ENCODE measurements at places on chromosomes 11 and 22. TPM values are rescaled to one million over a fixed set of nuclear protein-coding genes. Genes with fewer than 3 reads are reported as not detected.

Gene RIC3
- not detected for polyA plus RNA-seq

Gene MYEOV
- polyA plus RNA-seq: 11.1 TPM

Gene POGLUT3
- polyA plus RNA-seq: 4.4 TPM

Gene P2RX6
- polyA plus RNA-seq: under 0.01 TPM

Gene OR2AT4
- polyA plus RNA-seq: not detected

Gene CAVIN3
- polyA plus RNA-seq: 6.9 TPM

Gene MPPED2
- polyA plus RNA-seq: not detected

Gene PTGDR2
- polyA plus RNA-seq: 0.60 TPM

Gene ARHGAP42
- 16.9 TPM for polyA plus RNA-seq

Gene GGTLC3
- polyA plus RNA-seq: not detected

Gene CFL1
- 1,757 TPM for polyA plus RNA-seq

Gene MOGAT2
- polyA plus RNA-seq: 98.5 TPM

Gene UCP3
- not detected for polyA plus RNA-seq

Gene ASPHD2
- 1.8 TPM for polyA plus RNA-seq

- H3K4me3 ChIP-seq: no peak overlapping the region
- H3K4me1 ChIP-seq: no peaks in the 10 kb centered on the region
- no peaks in the 10 kb centered on the region for H3K27me3 ChIP-seq
- DNase-seq: no peak
- H3K36me3 ChIP-seq: no peaks in the 10 kb centered on the region
Measured at GRCh38 chr11:36264011-36264972, 24.9 kb downstream of the COMMD9 start.

- H3K27ac ChIP-seq: peak overlapping the region; percentile 83
- no peaks in the 10 kb centered on the region for H3K27me3 ChIP-seq
- H3K36me3 ChIP-seq: no peaks in the 10 kb centered on the region
- no peak overlapping the region for H3K4me3 ChIP-seq
- no peak for DNase-seq
Measured at GRCh38 chr22:35972559-35972958, 56.1 kb downstream of the RBFOX2 start.

DNA sequence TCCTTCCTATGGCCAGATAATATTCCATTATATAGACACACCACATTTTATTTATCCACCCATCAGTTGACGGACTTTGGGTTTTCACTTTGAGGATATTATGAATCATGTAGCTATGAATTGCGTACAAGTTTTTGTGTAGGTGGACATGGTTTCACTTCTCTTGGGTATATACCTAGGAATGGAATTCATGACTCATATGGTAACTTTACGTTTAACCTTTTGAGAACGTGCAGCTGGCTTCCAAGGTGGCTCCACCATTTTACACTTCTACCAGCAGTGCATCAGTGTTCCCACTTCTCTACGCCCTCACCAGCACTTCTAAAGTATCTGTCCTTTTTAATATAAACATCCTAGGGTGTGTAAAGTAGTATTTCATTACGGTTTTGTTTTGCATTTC, 112.0 kb downstream of the PLEKHA7 start:
- no peak overlapping the region for H3K4me3 ChIP-seq
- no peaks in the 10 kb centered on the region for H3K4me1 ChIP-seq
- no peak overlapping the region for H3K27ac ChIP-seq
- H3K36me3 ChIP-seq: no peaks in the 10 kb centered on the region
- H3K27me3 ChIP-seq: no peaks in the 10 kb centered on the region

DNA sequence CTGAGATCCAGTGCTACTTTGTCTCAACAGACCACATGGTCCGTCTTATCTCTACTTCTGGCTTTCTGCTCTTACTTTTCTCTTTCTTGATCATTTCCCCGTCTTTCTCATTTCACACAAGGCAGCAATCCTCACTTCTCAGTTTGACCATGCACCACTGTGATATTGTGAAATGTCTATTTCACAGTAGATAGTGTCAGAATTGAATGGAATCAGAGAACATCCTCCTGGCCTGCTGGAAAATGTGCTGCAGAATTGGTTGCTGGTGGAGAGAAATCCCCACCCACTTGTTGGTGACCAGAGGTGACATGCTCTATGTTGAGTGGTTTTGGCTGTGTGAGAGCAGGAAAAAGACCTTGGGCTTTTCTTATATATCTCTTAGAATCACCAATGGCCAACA, 57.8 kb upstream of the RCN1 start:
- no peak for DNase-seq
- H3K27me3 ChIP-seq: no peaks in the 10 kb centered on the region
- no peak overlapping the region for H3K4me3 ChIP-seq
- no peak overlapping the region for H3K27ac ChIP-seq
- no peaks in the 10 kb centered on the region for H3K4me1 ChIP-seq
- H3K36me3 ChIP-seq: no peaks in the 10 kb centered on the region

DNA sequence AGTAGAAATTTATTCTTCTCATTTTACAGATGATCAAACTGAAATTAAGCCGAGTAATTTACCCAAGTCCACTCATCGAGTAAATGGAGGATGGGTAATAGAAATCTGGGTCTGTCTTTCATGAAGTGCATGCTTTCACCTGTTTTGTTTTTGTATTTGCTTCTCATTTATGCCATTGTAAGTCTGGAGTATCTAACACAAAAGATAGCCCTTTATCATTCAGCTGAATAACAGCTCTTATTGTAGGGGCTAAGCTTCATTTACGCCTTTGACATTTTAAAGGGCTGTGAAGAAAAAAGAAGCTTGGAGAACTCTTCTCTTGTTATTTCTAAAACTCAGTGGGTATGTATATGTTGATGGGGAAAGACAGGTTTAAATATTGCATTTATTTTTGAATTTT, 1196.2 kb upstream of the TENM4 start:
- H3K27me3 ChIP-seq: no peaks in the 10 kb centered on the region
- H3K4me3 ChIP-seq: no peak overlapping the region
- no peak overlapping the region for H3K27ac ChIP-seq
- H3K36me3 ChIP-seq: no peaks in the 10 kb centered on the region
- H3K4me1 ChIP-seq: no peaks in the 10 kb centered on the region

DNA sequence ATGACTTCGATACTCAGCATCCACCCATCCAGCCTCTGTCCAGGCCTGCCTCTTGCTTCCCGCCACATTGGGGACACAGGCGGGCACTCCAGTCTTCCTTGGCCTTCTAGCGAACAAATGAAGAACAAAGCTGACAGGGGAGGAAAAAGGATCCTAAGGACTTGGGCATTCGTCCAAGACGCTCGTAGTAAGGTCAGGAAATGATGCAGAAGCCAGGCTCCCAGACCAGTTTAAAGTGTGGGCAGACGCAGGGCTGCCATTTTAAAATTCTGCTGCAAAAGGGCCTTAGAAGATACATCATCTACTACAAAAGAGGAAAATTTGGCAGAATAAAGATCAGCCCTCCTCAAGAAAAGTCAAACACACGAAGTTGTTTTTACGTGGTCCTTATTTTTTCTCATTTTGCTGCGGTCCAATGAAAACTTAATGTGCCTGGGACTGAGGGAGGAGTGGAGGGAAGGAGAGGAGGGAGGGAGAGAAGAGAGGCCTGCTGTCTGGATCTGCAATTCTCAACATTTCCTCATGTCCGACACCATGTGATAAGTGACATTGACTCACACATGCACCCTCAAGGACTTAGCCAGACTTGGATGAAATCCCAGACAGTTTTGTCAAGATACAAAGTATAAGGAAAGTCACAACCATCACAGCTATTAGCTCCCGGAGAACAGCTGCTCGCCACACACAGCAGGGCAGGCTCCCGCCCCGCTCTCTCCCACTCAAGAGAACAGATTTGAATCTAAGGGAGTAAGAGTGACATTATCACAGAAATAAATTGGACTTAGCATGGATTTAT, 5.7 kb downstream of the DNAL4 start:
- H3K4me3 ChIP-seq: no peak overlapping the region
- DNase-seq: peak; percentile 79
- peak overlapping the region; percentile 57 for H3K27ac ChIP-seq
- H3K27me3 ChIP-seq: no peaks in the 10 kb centered on the region

- H3K36me3 ChIP-seq: no peaks in the 10 kb centered on the region
- no peak for DNase-seq
- H3K4me1 ChIP-seq: no peaks in the 10 kb centered on the region
- H3K4me3 ChIP-seq: no peak overlapping the region
- no peak overlapping the region for H3K27ac ChIP-seq
- peaks cover 45% of the 10 kb centered on the region for H3K27me3 ChIP-seq
Measured at GRCh38 chr11:64482588-64482987, 108.4 kb upstream of the SLC22A12 start.

GRCh38 chr11:35794333-35794732, 131.8 kb downstream of the TRIM44 start:
- DNase-seq: no peak
- no peaks in the 10 kb centered on the region for H3K27me3 ChIP-seq
- H3K4me3 ChIP-seq: no peak overlapping the region
- H3K27ac ChIP-seq: no peak overlapping the region
- H3K36me3 ChIP-seq: no peaks in the 10 kb centered on the region
- peaks cover 12% of the 10 kb centered on the region for H3K4me1 ChIP-seq

DNA sequence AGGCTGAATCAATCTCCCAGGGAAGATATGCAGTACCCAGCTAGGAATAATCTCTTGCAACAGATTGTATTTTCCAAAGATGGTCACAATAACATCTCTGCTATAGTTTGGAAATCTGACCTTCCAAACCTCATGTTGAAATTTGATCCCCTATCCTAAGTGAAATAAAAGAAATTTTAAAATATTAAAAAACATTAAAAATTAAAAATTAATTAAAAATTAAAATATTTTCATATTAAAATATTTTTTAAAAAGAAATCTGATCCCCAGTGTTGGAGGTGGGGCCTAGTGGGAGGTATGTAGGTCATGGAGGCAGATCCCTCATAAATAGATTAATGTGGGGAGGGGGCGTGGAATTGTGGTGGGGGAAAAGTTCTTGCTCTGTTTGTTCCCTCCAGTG, 79.7 kb downstream of the FAM168A start:
- no peak for DNase-seq
- H3K27me3 ChIP-seq: no peaks in the 10 kb centered on the region
- no peaks in the 10 kb centered on the region for H3K4me1 ChIP-seq
- no peak overlapping the region for H3K27ac ChIP-seq
- no peaks in the 10 kb centered on the region for H3K36me3 ChIP-seq

DNA sequence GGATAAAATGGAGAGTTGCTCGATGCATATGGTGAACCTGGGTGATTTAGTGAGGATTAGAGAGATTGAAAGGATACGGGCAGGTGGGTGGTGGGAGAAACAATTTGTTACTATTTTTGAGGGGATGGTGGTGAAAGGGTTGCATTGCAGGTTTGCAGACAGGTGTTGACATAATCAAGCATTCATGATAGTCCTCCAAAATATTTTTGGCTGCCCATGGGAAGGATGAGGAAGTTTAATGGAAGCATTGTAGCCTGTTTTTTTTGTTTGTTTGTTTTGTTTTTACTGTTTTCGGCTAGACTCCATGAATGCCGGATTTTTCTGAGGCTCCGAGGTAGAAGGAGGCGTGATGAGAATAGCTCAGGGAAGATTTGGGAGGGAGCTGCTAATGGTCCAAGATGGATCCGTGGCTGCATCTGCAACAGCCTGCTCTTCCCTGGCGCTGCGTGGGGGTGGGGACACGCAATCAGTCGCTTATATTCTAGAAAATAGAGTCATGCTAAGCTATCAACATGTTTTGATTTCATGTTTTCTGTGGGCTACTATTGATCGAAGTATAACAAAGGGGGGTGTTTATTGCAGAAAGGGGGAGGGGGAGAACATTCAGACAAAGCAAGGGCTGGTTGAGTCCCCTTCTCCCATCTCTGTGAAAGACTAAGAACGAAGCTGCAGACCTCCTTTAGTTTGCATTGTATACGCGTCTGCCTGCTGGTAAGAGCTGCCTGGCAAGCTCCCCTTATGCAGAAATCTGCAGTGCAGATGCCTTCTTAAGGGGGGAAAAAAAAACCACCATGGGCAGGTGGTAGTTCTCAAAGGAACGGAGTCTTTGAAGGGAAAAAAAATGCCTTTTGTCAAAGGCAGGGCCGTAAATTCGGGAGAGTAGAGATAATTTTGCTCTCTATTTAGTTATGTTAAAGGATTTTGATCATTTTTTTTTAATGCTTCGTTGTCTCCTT, 1.0 kb downstream of the RTN3 start:
- H3K4me1 ChIP-seq: peaks cover 33% of the 10 kb centered on the region
- H3K27me3 ChIP-seq: no peaks in the 10 kb centered on the region
- peak overlapping the region; percentile 93 for H3K4me3 ChIP-seq

DNA sequence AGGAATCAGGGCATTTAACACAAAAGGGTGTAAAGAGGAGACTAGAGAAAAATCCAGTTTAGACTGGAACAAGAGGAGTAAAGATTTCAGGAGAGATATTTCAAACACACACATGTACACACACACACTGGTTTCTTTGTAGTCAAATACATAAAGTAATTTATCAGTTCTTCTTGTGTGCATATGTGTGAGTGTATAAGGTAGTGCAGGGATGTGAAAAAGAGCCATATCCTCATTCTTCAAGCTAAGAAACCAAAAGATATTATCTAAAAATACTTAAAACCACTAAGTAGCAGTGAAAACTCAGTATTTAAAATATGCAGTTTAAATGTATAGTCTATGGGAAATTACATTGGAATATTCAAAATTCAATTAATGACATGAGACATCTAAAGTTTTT, 52.5 kb upstream of the CARD18 start:
- no peak for DNase-seq
- H3K36me3 ChIP-seq: no peaks in the 10 kb centered on the region
- no peak overlapping the region for H3K4me3 ChIP-seq

DNA sequence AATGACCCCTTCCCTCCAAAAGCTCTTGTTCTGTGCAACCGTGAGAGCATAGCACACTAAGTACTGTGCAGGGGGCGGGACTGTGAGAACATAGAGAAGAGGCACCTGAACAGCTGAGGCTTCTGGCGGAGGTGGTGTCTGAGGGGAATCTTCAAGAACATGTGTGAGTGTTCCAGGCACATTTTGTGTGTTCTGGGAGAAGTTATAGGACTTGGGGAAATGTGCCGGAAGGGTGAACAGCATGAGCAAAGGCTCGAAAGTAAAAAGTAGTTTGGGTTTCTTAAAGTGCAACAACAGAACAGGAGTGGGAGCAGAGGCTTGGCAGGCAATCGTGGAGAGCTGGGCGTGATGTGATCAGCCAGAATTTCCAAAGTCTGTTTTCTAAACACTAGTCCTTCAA, 12.4 kb upstream of the SYN3 start:
- no peak overlapping the region for H3K27ac ChIP-seq
- DNase-seq: no peak
- H3K4me1 ChIP-seq: no peaks in the 10 kb centered on the region
- H3K27me3 ChIP-seq: peaks cover 12% of the 10 kb centered on the region
- H3K4me3 ChIP-seq: no peak overlapping the region
- H3K36me3 ChIP-seq: no peaks in the 10 kb centered on the region

- H3K4me3 ChIP-seq: no peak overlapping the region
- peaks cover 13% of the 10 kb centered on the region for H3K4me1 ChIP-seq
- DNase-seq: no peak
Measured at GRCh38 chr11:7668911-7669310, 4.4 kb downstream of the CYB5R2 start.

- H3K27me3 ChIP-seq: no peaks in the 10 kb centered on the region
- H3K4me1 ChIP-seq: no peaks in the 10 kb centered on the region
- no peak overlapping the region for H3K4me3 ChIP-seq
- H3K27ac ChIP-seq: no peak overlapping the region
- no peaks in the 10 kb centered on the region for H3K36me3 ChIP-seq
- DNase-seq: no peak
Measured at GRCh38 chr11:124415356-124415923, 9.2 kb downstream of the OR8B4 start.
